ENCODE measurements at places on chromosomes 2 and 18.

- no peak for DNase-seq
These were observed 8.0 kb upstream of the DPP4 start for GRCh38 chr2:162082036-162082435.

- no peak for DNase-seq
These were observed 11.5 kb upstream of the KYNU start for GRCh38 chr2:142865924-142866323.

- DNase-seq, result no peak
These were observed 750 bp upstream of the RMP24 start for GRCh38 chr18:35971661-35972196.

DNA sequence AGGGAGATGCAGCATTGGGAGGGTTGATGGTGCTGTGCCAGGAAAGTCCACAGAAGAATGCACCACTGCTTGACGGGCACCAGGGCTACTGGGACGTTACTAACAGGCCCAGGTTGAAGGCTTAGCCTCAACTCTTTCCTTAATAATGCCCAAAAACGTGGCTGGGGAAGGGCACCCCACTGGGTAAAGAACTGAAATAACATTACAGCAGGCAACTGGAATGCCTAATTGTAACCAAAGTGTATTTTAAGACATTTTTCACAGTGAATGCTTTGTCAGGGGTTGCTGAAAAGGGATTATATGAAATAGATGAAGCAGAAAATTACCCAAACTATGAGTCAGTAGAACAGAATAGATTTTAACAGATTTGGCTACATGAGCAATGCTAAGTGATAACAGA is 191.3 kb downstream of the CMPK2 start:
- DNase-seq, result no peak

DNA sequence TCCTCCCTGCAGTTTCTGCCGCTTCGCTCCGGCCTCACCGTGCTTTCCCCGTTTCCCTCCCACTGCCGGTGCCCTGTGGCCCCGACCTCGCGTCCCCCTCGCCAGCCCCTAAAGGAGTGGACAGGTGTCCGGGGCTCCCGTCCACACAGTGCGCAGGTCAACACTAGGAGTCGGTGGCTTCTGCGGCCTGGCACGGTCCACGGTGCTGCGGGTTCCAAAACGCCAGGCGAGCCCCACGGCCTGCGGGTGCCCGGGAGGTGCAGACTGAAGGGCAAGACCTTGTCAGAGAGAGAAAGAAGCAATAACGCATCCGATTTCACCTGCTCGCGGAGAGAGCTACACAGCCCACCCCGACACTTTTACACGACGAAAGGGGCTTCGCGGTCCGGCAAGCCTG is 588.7 kb upstream of the SALL3 start:
- DNase-seq, result no peak

DNA sequence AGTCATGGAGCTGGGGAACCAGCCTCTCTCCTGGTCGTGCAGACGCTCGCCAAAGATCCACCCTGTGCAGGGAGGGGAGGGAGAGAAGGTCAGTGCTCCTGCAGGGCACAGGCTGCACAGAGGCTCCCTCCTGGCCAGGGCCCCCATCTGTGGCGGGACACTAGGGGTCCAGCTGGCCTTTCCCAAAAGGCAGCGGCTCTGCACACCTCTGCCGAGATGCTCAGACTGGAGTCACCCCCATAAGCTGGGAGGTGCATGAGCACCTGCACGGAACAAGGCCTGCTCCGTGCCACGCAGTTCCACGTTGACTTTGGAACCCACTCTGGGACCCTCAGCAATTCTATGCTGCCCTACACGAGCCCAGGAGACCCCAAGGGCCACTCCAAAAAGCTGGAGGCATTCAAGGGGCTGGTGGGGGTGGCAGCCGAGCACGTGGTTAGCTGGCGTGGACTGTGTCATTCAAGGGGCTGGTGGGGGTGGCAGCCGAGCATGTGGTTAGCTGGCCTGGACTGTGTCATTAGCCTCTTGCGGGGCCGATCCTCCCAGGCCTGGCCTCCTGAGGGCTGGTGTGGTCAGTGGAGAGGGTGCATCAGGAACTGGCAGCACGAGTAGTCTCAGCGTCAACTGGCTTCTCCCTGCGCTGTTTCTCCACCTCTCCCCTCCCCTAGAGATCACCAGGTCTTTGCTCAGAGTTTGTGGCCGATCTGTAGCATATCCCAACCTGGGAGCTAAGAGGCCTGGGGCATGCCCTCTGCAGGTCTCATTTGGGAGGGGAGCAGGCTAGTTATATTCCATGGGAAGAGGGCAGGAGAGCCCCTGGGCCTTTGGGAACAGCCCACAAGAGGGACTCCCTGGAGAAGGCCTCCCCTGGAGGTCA is 9.8 kb downstream of the SNORC start:
- no peak for DNase-seq

- DNase-seq, result no peak
These were observed 76.4 kb downstream of the ASB1 start for GRCh38 chr2:238502956-238503791.

Measured in stimulated activated CD4-positive, alpha-beta T cell treated with anti-CD3 and anti-CD28 coated beads, Interleukin-15, amount 100 ng/mL, for 24 hours (primary cell).